ENCODE measurements at places on chromosomes 5 and 9.

- no peak for DNase-seq
Observed at GRCh38 chr5:94239266-94239665, 379.1 kb downstream of the KIAA0825 start.

GRCh38 chr5:68385936-68386335 is 170.4 kb downstream of the PIK3R1 start:
- DNase-seq, result no peak

GRCh38 chr5:38921174-38921573 is 75.4 kb downstream of the OSMR start:
- no peak for DNase-seq

GRCh38 chr5:8944005-8944404 is 601.9 kb downstream of the SEMA5A start:
- DNase-seq, result no peak

DNA sequence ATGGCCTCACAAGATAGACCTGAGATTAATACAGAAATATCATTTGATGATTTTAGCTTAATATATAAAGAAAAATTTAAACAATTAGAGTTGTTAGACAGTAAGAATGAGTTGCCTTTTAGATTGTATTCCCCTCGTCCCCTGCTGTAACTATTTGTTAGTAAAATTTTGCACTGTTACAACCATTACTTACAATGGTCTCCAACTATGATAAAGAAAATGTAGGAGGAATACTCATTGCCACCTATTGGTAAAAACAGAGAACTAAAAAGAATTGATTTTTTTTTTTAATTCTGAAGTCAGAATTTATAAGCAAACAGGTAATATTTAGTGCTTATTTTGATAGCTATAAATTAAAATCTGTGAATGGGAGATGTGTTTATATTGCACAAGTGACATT is 937.6 kb downstream of the TLE4 start:
- DNase-seq, result no peak

DNA sequence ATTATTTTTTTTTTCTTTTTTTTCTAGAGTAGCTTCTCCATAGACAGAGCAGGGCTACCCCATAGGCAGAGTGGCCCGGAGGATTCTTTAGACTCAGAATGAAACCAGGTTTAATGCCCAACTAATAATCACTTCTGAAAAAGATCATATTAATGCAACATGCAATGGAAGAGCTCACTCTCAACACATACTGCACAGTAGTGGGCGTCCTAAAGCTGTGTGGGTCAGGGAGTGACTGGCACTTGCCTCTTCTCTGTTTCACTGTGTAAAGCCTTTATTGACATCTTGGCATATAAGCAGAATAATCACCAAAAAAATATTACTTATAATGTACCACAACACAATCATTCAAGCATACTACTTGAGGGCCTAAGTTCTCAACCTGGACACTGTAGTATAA is 11.1 kb downstream of the PWWP2A start:
- no peak for DNase-seq

- DNase-seq, result no peak
Observed at GRCh38 chr9:34986540-34987047, 3.0 kb upstream of the DNAJB5 start.
